ENCODE measurements at places on chromosomes 16 and 17.

DNA sequence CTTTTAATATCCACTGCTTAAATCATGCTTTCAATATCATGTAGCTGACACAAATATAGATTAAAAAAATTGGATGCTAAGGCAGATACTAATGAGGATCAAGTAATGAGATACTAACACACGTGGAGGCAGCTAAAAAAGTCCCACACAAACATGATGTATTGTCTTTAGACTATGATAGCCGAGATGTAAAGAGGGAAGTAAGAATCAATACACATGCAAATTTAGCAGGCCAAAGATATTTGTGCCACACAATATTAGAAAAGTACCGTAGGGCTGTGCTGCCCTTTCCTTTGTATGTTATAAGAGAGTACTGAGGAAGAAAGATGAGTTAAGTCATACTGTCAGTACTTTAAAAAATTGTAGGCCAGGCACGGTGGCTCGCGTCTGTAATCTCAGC is 51.4 kb upstream of the STAC2 start:
- no peak overlapping the region for H3K4me3 ChIP-seq
- H3K27me3 ChIP-seq = no peaks in the 10 kb centered on the region
- no peak overlapping the region for H3K27ac ChIP-seq
- H3K36me3 ChIP-seq = no peaks in the 10 kb centered on the region

DNA sequence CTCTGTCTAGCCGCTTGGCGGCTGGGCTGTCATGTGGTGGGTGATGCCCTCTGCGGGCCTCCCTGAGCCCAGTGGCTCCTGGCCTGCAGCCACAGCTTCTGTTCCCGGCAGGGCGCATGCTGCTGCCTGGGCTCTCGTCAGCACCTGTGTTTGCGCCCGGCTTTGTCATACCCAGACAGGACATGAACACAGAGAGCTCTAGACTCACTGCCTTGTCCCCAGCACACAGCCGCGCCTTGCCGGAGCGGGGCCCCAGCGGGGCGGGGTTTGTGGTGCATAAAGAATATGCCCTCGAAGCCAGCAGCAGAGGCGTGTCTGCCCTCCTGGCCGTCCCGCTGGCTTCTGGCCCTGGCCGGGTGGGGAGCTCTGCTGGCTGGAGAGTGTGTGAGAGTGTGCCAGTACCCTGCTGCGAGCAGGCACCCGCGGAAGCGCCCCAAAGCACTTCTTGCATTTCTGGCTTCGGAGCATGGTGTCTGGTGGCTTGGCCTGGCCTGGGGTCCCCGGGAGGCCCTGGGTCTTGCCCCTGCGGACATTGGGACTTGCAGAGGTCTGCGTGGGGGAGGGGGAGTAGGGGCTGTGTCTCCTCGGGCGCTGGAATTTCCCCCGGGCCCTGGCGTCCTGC is 14.4 kb downstream of the ASPSCR1 start:
- H3K4me1 ChIP-seq = no peaks in the 10 kb centered on the region
- no peaks in the 10 kb centered on the region for H3K27me3 ChIP-seq
- no peaks in the 10 kb centered on the region for H3K36me3 ChIP-seq
- no peak for DNase-seq

DNA sequence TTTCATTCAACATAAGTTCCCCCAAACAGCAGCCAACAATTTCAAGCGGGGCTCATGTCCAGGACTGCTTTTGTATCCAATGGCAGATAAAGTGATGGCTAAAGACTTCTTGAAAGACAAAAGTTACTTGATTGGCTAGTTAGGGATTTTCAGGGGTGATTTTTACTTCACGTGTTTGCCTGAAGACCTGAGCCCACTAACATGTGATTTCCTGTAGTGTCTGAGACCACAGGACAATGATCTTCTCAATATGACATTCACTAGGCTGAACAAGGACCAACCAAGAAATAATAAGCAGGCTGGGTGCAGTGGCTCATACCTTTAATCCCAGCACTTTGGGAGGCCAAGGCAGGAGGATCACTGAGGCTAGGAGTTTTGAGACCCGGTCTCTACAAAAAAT is 10.4 kb downstream of the TVP23A start:
- no peak for DNase-seq
- H3K4me1 ChIP-seq = no peaks in the 10 kb centered on the region
- H3K36me3 ChIP-seq = no peaks in the 10 kb centered on the region
- H3K27me3 ChIP-seq = no peaks in the 10 kb centered on the region
- H3K4me3 ChIP-seq = no peak overlapping the region

DNA sequence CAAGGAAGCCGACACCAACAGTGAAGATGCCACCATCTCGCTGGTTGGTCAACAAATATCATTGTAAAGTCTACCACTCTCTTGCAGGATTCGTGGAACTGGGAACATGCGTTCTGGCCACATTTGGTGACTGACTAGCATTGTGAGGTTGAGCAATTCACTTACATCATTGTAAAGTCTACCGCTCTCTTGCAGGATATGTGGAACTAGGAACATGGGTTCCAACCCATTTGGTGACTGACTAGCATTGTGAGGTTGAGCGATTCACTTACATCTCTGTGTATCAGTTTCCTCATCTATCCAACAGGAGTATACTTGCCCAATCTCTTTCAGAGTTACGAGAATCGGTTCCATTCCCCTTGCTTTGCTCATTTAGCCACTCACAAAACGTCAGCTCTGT is 42.6 kb upstream of the RPH3AL start:
- no peak for DNase-seq
- no peak overlapping the region for H3K4me3 ChIP-seq
- no peaks in the 10 kb centered on the region for H3K27me3 ChIP-seq

- H3K4me1 ChIP-seq = no peaks in the 10 kb centered on the region
- no peak for DNase-seq
- H3K27ac ChIP-seq = no peak overlapping the region
- no peaks in the 10 kb centered on the region for H3K36me3 ChIP-seq
These were observed 9.1 kb upstream of the MPO start for GRCh38 chr17:58289869-58290268.

GRCh38 chr17:54771409-54771915 is 129.2 kb upstream of the TOM1L1 start:
- H3K36me3 ChIP-seq = no peaks in the 10 kb centered on the region
- H3K27ac ChIP-seq = no peak overlapping the region
- H3K4me3 ChIP-seq = no peak overlapping the region
- H3K4me1 ChIP-seq = no peaks in the 10 kb centered on the region
- no peaks in the 10 kb centered on the region for H3K27me3 ChIP-seq

DNA sequence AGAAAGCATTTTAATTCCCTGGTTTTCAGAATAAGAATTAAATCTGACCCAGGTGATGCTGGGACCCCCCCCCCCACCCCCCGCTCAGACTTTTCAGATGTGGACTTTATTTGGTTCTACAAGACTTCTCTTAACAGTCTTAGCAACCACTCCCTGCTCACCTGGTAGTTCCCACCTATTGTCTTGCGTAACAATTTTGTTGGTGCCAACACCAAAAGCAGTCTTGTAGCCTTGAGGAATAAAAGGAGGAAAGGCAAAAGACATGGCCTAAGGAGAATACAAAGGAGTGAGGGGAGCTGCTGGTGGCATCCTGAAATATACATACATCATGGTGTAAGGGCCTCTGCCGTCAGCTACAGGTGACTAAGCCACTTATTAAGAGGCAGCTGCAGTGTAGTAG is 5.0 kb downstream of the TTLL6 start:
- no peaks in the 10 kb centered on the region for H3K27me3 ChIP-seq
- no peaks in the 10 kb centered on the region for H3K36me3 ChIP-seq
- H3K4me1 ChIP-seq = no peaks in the 10 kb centered on the region
- H3K4me3 ChIP-seq = no peak overlapping the region

Data from uterus (tissue), 4 donors.